ENCODE measurements at places on chromosomes 1 and 21.

- DNase-seq, result no peak
- H3K4me1 ChIP-seq, result no peaks in the 10 kb centered on the region
- no peak overlapping the region for H3K27ac ChIP-seq
- H3K4me3 ChIP-seq, result no peak overlapping the region
These were observed 27.7 kb downstream of the GIPC2 start for GRCh38 chr1:78073441-78073840.

DNA sequence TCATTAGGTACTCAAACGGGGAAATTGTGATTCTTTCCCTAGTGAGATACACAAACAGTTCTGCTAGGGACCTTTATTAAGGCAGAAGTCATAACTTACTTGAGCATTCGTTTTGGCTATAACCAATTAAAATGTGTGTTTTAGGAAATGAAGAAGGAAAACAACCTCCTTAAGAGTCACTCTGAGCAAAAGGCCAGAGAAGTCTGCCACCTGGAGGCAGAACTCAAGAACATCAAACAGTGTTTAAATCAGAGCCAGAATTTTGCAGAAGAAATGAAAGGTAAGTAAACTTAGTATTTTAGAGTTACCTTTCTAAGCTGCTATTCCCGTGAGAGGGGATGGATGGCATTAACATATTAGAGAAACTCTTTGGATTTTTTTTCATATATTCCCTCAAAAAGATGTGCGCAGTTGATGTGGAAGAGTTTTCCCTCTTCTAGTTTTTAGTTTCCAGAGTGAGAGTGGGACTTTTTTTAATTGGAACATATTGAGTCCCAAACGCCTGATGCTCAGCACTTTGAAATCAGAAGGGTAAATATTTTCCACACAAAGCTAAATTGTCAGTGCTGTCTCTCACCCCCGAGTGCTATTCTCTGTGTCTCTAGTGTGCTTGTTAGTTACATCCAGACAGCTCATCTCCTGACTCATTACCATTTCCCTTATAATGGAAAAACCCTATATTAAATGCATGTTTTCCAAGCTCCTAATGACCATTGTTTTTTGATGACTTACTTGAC lies 34.9 kb downstream of the CENPF start:
- H3K4me1 ChIP-seq, result no peaks in the 10 kb centered on the region
- H3K4me3 ChIP-seq, result no peak overlapping the region
- H3K27ac ChIP-seq, result no peak overlapping the region
- no peaks in the 10 kb centered on the region for H3K27me3 ChIP-seq
- DNase-seq, result no peak

- no peak for DNase-seq
- H3K27ac ChIP-seq, result no peak overlapping the region
- no peaks in the 10 kb centered on the region for H3K36me3 ChIP-seq
- H3K4me3 ChIP-seq, result no peak overlapping the region
- H3K27me3 ChIP-seq, result no peaks in the 10 kb centered on the region
- no peaks in the 10 kb centered on the region for H3K4me1 ChIP-seq
These were observed 168.1 kb downstream of the DUSP10 start for GRCh38 chr1:221573756-221574155.

DNA sequence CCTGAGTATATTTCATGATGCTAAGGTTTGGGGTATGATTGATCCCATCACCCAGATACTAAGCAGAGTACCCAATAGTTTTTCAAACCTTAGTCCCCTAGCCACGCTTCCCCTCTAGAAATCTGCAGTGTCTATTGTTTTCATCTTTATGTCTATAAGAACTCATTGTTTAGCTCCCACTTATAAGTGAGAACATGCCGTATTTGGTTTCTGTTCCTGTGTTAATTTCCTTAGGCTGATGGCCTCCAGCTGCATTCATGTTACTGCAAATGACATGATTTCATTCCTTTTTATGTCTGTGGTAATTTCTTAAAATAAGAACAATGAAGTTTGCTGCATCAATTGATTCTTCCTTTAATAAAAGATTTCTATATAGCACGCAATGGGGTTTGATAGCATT lies 301.3 kb downstream of the PLPP3 start:
- H3K4me1 ChIP-seq, result no peaks in the 10 kb centered on the region
- no peak overlapping the region for H3K4me3 ChIP-seq
- H3K27me3 ChIP-seq, result no peaks in the 10 kb centered on the region
- H3K27ac ChIP-seq, result no peak overlapping the region
- no peaks in the 10 kb centered on the region for H3K36me3 ChIP-seq
- DNase-seq, result no peak

GRCh38 chr1:2253036-2253796 lies 25.1 kb downstream of the SKI start:
- H3K4me3 ChIP-seq, result no peak overlapping the region
- H3K27ac ChIP-seq, result no peak overlapping the region
- no peak for DNase-seq
- peaks cover 32% of the 10 kb centered on the region for H3K4me1 ChIP-seq

DNA sequence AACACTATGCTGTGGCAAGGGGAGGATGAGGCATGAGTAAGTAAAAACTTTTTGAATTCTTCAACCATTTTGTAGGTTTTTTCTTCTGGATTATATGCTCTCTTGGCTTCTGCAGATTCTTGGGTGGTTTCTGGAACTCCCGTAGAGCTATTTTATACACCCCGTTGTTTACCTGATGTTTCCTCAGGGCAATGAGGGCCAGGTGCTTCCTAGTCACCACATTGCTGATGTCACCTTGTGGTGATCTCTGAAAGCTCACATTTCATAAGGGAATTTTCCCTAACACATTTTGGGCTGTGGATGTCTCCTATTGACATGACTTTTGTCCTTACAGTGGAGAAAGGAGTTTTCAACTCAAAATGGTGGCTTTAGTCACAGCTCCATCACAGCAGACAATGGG lies 356.6 kb downstream of the PLA2G4A start:
- no peak overlapping the region for H3K4me3 ChIP-seq
- H3K27ac ChIP-seq, result no peak overlapping the region
